Smooth muscle cell of the brain vasculature (primary cell): ENCODE measurements at places on chromosomes 6 and 20.

DNA sequence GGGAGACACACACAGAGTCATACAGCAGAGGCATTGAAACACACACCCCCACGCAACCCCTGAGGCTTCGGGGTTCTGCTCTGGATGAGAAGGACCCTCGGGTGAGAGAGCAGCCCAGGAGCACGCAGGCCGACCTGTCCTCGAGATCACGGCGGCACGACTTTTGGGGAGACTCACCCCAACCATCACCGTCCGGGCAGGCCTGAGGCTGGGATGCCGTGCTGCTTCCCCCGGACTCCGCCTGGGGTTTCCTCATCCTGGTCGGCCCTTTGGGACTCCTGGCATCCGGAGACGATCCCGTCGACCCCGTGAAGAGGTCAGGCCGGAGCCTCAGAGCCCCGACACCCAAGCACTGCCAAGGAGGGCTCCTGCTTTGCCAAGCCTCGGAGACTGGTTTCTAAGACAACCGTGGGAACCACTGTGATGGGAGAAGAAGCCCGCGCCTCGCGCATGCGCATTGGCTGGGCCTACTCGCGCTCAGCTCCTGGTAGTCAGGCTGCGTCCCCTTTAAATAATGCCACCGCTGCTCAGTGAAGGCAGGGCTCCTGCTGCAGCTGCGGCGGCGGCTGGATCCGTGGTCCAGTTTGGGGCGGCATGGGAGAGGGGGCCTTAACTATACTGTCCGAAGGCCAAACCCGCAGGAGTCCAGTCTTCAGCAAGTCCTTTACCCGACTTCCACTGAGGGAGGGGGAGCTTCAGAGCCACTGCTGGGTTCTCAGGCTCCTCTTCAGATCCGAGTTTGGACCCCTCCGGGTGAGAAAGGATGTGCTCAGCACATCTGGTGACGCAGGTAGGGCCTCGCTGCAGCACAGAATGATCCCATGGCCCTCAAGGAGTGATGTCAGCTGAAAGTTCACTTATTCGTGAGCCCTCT is 171.4 kb upstream of the ZNF337 start:
- DNase-seq: no peak

GRCh38 chr6:53058388-53059195 is 6.6 kb upstream of the FBXO9 start:
- DNase-seq: no peak

- no peak for DNase-seq
Observed at GRCh38 chr6:42742116-42742894, 3.6 kb downstream of the TBCC start.

GRCh38 chr20:15806105-15806504 is 767.1 kb downstream of the KIF16B start:
- no peak for DNase-seq

- no peak for DNase-seq
Observed at GRCh38 chr20:37669062-37669772, 24.6 kb upstream of the CTNNBL1 start.

GRCh38 chr6:52209770-52210169 is 23.6 kb downstream of the IL17A start:
- DNase-seq: no peak

- DNase-seq: no peak
Observed at GRCh38 chr6:135906972-135907465, 55.5 kb downstream of the PDE7B start.

DNA sequence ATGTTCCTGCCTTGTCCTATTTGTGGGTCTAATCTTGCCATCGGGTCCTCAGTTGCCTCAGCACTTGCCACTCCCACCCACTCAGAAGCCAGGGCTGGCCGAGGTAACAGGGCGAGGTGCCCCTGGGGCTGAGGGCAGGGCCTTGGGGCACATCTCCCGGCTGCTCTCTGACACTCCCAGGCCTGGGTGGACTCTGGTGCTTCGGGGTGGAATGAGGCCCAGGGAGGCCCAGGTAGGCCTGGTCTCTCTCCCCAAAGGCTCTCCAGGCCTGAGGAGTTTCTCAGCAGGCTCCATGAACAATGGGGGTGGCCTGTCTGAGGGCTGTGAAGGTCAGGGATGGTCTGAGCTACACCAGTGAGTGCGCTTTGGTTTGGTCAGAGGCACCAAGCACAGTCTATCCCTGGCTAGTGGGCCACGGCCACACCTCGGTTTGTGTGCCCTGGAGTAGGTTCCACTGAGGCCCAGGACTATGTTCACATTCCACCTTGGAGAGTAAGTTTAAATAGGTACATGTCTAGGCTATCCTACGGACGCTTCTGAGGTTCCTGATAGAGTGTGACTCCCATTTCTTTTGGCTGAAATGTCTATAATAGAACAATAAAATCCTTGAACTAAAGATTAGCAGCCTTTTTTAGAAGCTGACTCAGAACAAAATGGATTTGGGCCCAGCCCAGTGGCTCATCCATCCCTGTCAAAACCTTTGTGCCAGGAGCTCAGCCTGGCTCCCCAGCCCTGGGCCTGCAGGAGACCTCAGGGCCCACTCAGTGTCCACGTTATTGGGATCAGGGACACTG is 78.8 kb downstream of the SLC24A3 start:
- DNase-seq: no peak

GRCh38 chr6:2132916-2133315 is 112.5 kb downstream of the GMDS start:
- no peak for DNase-seq

DNA sequence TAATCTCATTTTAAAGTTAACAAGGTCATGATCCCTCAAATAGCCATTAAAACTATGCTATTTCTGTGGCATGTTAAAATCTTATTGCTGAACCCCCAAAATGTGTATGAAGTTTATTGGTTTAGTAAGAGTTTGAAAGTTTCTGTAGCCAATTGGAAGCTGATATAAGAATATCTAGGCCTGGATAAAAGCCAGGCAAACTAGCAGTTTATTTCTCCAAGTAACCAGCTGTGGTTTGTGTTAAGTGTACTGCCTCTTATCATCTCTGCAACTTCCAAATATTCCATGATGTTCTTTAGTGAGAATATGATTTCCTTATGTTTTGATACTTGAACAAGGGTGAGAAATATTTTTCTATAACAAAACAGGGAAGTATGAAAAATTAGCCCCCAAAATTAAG is 76.7 kb downstream of the PRSS35 start:
- DNase-seq: no peak

- no peak for DNase-seq
Observed at GRCh38 chr6:139778106-139778505, 403.7 kb upstream of the CITED2 start.

DNA sequence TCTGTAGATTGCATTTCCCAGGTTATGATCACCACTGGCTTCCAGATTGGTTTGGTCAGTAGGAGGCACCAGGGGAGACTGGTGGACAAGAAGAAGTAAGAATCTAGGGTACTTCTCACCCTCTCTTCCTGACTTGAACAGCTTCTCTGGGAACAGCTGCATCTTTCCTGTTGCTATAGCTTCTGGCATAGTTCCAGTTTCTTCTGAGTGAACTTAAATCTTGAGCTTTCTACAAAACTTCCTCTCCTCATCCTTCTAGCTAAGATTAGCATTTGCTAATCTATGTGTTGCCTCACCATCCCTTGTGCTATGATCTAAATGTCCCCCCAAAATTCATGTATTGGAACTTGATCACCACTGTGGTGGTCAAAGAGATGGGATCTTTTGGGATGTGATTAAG is 724.6 kb downstream of the UTRN start:
- no peak for DNase-seq

DNA sequence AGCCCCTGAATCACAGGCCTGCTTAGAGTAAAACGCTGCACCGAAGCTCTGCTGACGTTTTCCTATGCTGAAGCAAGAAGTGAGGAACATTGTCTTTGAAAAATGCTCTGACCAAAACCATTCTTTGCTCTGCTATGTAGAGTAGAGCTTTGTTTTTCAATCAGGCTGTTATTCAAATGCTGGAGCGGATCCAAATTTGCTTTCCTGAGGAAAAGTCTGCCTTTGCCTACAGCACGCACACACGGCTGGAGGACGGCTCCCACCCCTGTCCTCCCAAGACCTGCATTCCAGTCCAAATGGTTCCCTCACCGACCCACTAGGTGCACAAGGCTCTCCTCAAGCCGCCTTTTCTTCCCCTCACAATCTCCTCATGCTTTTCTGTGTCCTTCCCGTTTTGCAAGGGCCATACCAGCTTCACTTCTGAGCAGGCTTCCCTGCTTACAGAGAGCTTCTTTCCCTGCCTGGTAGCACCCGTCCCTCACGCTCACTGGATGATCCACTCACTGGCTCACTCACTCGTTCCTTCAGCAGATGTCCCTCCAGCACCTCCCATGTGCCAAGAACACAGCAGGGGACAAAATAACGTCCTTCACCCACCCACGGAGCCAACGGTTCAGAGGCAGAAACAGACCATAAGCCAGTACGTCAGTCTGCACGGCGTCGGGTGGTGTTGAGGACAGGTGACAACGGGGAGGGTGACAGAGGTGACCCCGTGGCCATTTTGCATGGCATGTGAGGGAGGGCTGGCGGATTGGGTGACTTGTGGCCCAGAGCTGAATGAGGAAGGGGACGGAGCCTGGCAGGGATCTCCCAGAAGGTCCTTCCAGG is 137.9 kb upstream of the NEDD9 start:
- no peak for DNase-seq

DNA sequence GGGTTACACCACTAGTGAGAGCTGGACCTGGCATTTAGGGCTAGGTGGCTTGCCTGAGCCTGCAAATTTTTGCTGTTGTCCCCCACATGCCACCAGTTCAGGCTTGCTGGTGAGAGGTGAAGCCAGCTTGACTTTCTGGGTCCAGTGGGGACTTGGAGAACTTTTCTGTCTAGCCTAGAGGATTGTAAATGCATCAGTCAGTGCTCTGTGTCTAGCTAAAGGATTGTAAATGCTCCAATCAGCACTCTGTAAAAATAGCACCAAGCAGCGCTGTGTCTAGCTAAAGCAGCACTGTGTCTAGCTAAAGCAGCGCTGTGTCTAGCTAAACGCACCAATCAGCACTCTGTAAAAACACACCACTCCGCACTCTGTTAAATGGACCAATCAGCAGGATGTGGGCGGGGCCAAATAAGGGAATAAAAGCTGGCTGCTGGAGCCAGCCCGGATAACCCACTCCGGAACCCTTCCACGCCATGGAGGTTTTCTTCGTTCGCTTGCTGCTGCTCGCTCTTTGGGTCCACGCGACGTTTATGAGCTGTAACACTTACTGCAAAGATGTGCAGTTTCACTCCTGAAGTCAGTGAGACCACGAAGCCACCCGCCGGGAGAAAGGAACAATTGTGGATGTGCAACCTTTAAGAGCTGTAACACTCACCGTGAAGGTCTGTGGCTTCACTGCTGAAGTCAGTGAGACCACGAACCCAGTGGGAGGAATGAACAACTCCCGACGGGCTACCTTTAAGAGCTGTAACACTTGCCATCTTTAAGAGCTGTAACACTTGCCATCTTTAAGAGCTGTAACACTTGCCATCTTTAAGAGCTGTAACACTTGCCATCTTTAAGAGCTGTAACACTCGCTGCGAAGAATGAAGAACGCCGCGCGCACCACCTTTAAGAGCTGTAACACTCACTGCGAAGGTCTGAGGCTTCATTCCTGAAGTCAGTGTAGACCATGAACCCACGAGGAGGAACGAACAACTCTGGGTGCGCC is 27.3 kb downstream of the GMPR start:
- no peak for DNase-seq

DNA sequence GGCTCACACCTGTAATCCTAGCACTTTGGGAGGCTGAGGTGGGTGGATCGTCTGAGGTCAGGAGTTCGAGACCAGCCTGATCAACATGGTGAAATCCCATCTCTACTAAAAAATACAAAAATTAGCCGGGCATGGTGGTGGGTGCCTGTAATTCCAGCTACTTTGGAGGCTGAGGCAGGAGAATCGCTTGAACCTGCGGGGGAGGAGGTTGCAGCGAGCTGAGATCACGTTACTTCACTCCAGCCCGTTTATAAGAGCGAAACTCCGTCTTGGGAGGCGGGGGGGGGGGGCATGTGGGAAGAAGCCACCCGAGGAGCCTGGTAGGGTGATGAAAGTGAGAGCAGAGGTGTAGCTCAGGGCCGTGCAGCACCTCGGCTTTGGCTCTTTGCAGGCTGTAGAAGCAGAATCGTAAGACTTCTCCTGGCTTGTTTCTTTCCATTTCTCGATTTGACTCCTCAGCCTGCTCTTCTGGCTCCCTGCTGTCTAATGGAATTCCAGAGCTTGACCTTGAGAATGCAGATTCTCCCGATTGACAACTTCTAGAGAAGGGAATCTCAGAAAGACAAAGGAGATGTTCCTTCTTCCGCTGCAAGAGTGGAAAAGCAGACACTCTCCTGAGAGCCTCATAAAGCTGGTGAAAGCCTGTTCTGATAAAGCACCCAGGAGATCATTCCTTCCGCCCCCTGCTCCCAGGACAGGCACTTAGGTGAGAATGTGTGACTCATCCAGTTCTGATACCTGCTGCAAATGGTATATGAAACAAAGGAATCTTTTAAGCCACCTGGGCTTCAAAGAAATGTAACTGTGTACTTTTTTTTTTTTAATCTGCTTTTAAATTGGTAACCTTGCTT is 26.0 kb upstream of the PPP1R16B start:
- no peak for DNase-seq

DNA sequence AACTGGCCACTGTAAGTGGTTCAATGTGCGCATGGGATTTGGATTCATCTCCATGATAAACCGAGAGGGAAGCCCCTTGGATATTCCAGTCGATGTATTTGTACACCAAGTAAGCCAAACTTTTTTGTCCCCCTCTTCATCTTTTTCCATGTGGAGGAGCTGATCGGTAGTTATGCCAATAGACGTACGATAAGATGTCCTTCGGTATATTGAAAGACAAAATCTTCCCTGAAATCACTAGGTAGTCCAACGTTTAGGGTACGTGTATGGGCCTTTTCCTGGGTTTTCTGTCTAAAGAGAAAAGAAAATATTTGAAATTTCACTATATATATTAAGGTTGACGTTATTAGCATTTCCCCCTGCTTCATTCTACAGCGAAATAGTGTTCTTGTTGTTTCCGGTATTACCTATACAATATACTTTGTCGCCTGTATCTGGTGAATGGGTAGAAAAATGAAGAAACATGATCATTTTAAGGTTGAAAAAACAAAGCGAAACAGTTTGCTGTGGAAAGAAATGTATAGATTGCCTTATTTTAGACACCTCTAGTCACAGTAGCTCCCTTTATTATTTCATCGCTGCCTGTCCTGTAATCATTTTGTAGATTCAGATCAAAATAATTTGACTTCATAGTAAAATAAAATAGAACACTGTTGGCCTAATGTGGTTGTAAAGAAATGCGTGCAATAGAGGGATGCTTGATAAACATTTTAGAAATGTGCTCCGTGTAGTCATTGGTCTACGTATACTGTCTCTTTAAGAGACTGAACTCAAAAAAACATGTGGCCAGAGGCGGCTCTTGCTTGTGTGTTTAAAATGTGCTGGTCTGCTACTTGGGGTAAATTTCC is 1.5 kb downstream of the LIN28B start:
- no peak for DNase-seq

GRCh38 chr6:113903666-113904330 is 46.7 kb downstream of the MARCKS start:
- DNase-seq: no peak

DNA sequence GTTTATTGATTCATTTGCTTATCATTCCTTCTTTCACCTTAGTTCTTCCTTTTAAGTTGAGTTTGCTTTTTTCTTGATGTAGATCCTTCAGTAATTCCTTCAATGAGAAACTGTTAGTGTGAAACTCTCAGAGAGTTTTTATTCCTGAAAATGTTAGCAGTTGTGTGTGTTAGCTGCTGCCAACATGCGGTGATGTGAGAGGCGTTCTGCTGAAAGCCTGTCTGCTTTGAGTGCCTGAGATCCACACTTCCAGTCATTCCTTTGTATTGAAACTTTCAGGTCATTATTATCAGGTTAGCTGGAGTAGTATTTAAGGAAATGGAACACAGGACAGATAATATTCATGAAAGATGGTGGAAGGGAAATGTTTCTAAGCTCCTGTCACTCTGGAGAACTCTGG is 70.0 kb upstream of the SUPT3H start:
- no peak for DNase-seq
